ENCODE measurements at places on chromosomes 1 and 21.
A peak's percentile ranks its signal among the peaks of the same experiment; 100 is the strongest.

DNA sequence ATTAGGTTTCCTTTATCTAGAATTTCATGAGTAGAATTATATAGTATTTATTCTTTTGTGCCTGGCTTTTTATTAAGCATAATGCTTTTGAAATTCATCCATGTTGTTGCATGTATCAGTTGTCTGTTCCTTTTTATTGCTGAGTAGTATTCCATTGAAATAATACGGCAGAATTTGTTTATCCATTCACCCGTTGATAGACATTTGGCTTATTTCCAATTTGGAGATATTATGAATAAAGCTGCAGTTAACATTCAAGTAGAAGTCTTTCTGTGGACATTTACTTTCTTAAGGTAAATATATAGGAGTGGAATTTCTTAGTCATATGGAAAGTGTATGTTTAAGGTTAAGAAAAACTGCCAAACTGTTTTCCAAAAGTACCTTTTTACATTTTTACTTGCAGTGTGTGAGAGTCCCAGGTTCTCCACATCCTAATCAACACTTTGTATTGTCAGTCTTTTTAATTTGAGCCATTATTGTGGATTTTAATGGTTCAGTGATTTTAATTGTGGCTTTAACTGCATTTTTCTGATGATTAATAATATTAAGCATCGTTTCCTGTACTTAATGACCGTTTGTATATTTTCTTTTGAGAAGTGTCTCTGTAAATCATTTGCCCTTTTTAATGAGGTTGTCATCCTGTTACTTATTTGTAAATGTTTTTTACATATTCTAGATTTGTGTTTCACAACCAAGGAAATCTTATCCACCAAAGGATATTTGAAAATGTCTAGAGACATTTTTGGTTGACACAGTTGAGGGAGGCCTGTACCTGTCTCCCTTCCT is 22.7 kb downstream of the KCTD3 start:
- no peak overlapping the region for H3K27ac ChIP-seq
- DNase-seq: no peak
- peaks cover 5% of the 10 kb centered on the region for H3K36me3 ChIP-seq
- H3K4me3 ChIP-seq: no peak overlapping the region

- no peak for DNase-seq
- no peaks in the 10 kb centered on the region for H3K27me3 ChIP-seq
- H3K4me3 ChIP-seq: no peak overlapping the region
- no peaks in the 10 kb centered on the region for H3K36me3 ChIP-seq
Observed at GRCh38 chr1:232709386-232709785, 79.5 kb upstream of the SIPA1L2 start.

DNA sequence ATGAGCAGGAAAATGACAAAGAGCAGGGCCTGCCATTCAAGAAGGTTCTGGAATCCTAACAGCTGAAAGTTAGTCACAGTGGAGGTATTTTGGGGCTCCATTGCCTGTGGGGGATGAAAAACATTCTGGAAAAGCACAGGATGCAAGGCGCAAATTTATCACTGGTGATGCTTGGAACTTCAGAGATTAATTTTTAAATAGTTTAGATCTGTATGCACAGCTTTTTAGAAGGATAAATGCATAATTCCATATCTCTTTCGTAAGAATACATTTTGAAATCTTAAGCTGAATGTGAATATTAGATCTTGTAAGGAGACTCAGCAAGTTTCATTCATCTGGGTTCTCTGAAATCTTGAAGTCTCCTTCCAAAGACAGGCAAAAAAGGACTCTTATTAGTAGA is at the start of gene OR11L1:
Gene OR11L1 (minus strand): TSS at position 101 of the 400 bp plus-strand sequence. CDS start 0 bp downstream, at position 101.
- no peaks in the 10 kb centered on the region for H3K36me3 ChIP-seq
- no peak within 1 kb of the TSS for H3K27ac ChIP-seq
- no peak for DNase-seq
- H3K4me1 ChIP-seq: no peaks in the 10 kb centered on the region
- no peak within 1 kb of the TSS for H3K4me3 ChIP-seq
- no peaks in the 10 kb centered on the region for H3K27me3 ChIP-seq

DNA sequence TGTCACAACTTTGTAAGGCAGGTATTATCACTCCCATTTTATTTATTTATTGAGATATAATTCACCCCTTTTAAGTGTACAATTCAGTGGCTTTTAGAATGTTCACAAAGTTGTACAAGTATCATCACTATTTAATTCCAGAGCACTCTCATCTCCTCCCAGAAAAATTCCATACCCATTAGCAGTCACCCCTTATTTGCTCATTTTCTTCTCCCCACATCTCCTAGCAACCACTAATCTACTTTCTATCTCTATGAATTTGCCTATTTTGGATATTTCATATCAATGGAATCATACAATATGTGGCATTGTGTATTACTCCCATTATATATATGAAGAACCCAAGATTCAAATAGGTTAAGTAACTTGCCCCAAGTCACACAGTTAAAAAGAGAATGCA is 7.0 kb downstream of the DSTYK start:
- no peak overlapping the region for H3K27ac ChIP-seq
- no peak for DNase-seq
- H3K27me3 ChIP-seq: no peaks in the 10 kb centered on the region
- peaks cover 25% of the 10 kb centered on the region for H3K4me1 ChIP-seq
- H3K4me3 ChIP-seq: no peak overlapping the region
- no peaks in the 10 kb centered on the region for H3K36me3 ChIP-seq

- peak; percentile 88 for DNase-seq
- no peaks in the 10 kb centered on the region for H3K36me3 ChIP-seq
- peak overlapping the region; percentile 30 for H3K4me3 ChIP-seq
- H3K27ac ChIP-seq: peak overlapping the region; percentile 89
- peaks cover 71% of the 10 kb centered on the region for H3K4me1 ChIP-seq
- no peaks in the 10 kb centered on the region for H3K27me3 ChIP-seq
Observed at GRCh38 chr1:161013488-161014230, 7.3 kb downstream of the F11R start.

- peaks cover 39% of the 10 kb centered on the region for H3K36me3 ChIP-seq
- no peak overlapping the region for H3K4me3 ChIP-seq
- H3K27ac ChIP-seq: no peak overlapping the region
- H3K27me3 ChIP-seq: no peaks in the 10 kb centered on the region
Observed at GRCh38 chr21:43959231-43960116, 52.6 kb upstream of the TRAPPC10 start.

DNA sequence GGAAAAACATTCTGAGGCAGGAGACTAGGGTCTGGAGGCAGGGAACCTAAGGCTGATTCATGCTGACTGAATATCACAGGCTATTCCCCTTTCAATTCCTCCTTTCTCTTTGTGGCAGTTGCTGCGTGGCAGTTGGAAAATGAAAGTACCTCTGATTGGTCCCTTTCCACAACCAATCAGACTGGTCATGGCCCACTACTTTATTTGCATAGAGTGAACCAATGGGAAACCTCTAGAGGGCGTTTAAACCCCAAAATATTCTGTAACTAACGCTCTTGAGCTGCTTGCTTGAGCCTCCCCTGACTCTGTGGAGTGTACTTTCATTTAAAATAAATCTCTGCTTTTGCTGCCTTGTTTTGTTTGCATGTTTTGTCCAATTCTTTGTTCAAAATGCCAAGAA is 27.7 kb upstream of the VN1R5 start:
- no peaks in the 10 kb centered on the region for H3K27me3 ChIP-seq
- no peaks in the 10 kb centered on the region for H3K4me1 ChIP-seq
- no peak for DNase-seq
- no peaks in the 10 kb centered on the region for H3K36me3 ChIP-seq

DNA sequence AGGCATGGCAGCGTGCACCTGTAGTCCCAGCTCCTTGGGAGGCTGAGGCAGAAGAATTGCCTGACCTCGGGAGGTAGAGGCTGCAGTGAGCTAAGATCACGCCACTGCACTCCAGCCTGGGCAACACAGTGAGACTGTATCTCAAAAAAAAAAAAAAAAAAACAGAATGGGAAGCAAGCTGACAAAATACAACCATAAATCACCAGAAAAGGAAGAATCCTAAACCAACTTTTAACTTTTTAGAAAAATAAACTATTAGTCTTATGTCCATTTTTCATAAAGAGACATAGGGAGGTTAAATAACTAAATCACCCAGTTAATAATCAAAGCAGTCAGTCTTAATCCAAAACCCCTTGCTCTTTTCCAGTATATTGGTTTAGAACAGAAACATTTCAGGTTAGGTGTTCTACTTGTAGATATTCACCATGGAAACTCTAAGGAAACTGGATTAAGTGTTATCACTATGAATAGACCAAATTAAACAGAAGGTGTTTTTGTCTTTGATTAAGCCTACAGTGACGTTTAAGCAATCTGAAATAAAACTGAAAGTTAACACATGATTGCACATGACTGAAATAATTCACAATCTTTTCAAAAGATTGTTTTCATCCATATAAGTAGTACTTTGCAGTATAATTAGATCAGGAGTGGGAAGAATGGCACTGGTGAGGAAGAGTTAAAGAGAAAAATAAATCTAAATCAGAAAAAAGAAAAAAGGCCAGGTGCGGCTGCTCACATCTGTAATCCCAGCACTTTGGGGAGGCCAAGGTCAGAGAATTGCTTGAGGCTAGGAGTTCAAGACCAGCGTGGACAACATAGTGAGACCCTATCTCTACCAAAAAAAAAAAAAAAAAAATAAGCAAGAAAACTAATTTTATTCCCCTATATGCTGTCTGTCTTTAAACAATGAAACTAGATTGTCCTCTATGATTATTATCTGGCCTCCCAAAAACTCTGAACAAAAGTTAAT is 9.6 kb downstream of the CDC42BPA start:
- H3K27ac ChIP-seq: no peak overlapping the region
- H3K4me3 ChIP-seq: no peak overlapping the region
- DNase-seq: no peak
- peaks cover 6% of the 10 kb centered on the region for H3K4me1 ChIP-seq

DNA sequence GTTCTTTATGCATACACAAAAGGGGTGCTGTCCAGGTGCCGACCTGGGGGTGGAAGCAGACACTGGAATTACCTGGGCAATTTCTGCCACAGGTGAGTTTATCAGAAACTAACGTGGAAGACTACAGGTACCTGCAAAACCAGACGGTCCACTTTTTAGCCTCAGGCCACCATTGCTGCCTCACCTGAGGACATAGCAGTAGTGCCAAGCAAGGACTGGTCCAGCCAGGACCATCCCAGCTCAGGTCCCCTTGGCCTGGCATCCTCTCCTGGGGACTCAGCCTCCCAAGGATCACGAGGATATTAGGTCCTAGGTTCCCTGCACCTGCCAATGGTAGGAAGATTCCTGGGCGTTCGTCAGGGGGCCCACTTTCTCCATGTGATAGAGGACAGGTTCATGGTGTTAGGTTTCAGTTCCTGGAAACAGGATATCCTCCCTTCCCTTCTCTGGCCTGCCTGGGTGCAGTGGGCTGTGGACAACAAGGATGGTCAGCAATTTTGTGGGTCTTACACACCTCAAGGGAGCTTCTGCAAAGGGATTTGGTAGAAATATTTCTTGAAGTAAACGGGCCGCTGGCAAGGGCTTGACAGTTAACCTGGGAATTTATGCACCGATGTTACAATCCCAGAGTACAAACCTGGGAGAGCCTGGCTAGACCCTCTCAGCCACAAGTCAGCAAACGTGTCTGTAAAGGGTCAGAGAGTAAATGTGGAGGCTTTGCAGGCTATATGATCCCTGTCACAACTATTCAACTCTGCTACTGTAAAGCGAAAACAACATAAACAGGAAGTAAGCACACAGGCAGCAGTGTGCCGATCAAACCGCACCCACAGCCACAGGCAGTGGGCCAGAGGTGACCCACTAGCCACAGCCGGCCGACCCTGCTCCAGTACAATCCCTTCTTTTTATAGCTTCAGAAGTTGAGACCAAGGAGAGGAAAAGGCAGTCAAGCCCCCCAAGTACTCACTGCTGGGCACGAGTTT is 71.4 kb upstream of the RAB4A start:
- peak overlapping the region; percentile 9 for H3K27ac ChIP-seq
- DNase-seq: no peak
- no peak overlapping the region for H3K4me3 ChIP-seq
- H3K27me3 ChIP-seq: no peaks in the 10 kb centered on the region
- H3K36me3 ChIP-seq: no peaks in the 10 kb centered on the region

- peaks cover 5% of the 10 kb centered on the region for H3K36me3 ChIP-seq
- H3K27ac ChIP-seq: no peak overlapping the region
- H3K27me3 ChIP-seq: no peaks in the 10 kb centered on the region
- no peak overlapping the region for H3K4me3 ChIP-seq
Observed at GRCh38 chr1:159839116-159839849, 12.6 kb downstream of the SLAMF8 start.

DNA sequence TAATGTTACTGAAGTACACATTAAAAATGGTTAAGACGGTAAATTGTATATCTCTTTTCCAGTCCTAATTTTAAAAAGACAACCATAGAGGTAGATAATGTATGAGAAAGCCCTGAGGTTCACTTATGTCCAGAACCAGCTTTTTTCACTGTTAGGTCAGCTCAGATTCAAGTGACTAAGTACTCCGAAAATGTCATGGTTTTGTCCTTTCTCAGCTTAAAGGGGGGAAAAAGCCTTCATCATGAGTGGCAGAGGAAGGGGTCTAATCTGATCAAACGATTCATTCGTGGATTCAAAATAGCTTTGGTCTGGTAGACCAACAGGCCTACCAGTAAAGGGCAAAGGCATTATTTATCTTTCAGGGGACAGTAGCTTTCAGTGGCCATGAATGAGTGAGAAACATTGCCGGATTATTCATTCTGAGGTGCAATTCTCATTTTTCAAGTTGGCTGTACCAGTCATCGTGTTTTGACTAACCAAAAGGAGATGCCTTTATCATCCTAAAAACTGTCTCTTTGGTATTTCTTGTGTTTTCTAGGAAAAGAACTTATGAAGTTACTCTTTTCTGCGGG is 208.4 kb downstream of the HHIPL2 start:
- no peak for DNase-seq
- no peaks in the 10 kb centered on the region for H3K36me3 ChIP-seq
- no peaks in the 10 kb centered on the region for H3K27me3 ChIP-seq
- H3K27ac ChIP-seq: no peak overlapping the region
- H3K4me3 ChIP-seq: no peak overlapping the region
- H3K4me1 ChIP-seq: no peaks in the 10 kb centered on the region

- no peak for DNase-seq
- H3K27me3 ChIP-seq: no peaks in the 10 kb centered on the region
- H3K4me1 ChIP-seq: no peaks in the 10 kb centered on the region
- H3K4me3 ChIP-seq: no peak overlapping the region
- no peak overlapping the region for H3K27ac ChIP-seq
- H3K36me3 ChIP-seq: no peaks in the 10 kb centered on the region
Observed at GRCh38 chr1:199404976-199405375, 622.5 kb upstream of the NR5A2 start.

- H3K4me1 ChIP-seq: peaks cover 3% of the 10 kb centered on the region
- no peak overlapping the region for H3K4me3 ChIP-seq
- no peak overlapping the region for H3K27ac ChIP-seq
- DNase-seq: no peak
Observed at GRCh38 chr1:231691618-231692259, 65.1 kb downstream of the DISC1 start.

DNA sequence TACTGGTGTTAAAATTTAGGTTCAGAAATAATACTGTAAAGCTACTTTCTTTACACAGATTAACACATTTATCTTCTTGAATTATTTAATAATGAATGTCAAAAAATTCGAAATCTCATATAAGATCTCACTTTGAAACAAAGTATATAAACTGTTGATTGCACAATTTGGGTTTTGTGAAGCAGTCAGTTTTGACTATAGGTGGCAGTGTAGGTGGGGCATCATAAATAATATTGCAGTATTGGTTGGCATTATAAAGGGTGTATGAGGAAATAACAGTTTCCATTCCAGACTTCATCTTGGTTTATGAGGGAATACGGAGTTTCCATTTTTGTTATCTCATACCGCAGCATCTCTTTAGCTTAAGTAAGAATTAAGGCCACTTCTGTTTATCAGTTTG is 49.9 kb downstream of the SUCO start:
- no peaks in the 10 kb centered on the region for H3K27me3 ChIP-seq

- H3K36me3 ChIP-seq: peaks cover 62% of the 10 kb centered on the region
- peaks cover 5% of the 10 kb centered on the region for H3K4me1 ChIP-seq
- no peak overlapping the region for H3K4me3 ChIP-seq
- no peaks in the 10 kb centered on the region for H3K27me3 ChIP-seq
- DNase-seq: no peak
Observed at GRCh38 chr21:43981871-43982210, 30.3 kb upstream of the TRAPPC10 start.

All from suprapubic skin (tissue), 4 donors.